CD4-positive, alpha-beta T cell treated with Interleukin-2 at 100 ng/mL for 4 hours (primary cell): ENCODE measurements at places on chromosomes 6 and 20.

- no peak for DNase-seq
Observed at GRCh38 chr20:19958219-19958618, 58.9 kb upstream of the NAA20 start.

GRCh38 chr6:75128878-75129570 is 76.8 kb downstream of the COL12A1 start:
- no peak for DNase-seq

GRCh38 chr20:64049878-64050260 is 430 bp upstream of the SOX18 start:
- no peak for DNase-seq

DNA sequence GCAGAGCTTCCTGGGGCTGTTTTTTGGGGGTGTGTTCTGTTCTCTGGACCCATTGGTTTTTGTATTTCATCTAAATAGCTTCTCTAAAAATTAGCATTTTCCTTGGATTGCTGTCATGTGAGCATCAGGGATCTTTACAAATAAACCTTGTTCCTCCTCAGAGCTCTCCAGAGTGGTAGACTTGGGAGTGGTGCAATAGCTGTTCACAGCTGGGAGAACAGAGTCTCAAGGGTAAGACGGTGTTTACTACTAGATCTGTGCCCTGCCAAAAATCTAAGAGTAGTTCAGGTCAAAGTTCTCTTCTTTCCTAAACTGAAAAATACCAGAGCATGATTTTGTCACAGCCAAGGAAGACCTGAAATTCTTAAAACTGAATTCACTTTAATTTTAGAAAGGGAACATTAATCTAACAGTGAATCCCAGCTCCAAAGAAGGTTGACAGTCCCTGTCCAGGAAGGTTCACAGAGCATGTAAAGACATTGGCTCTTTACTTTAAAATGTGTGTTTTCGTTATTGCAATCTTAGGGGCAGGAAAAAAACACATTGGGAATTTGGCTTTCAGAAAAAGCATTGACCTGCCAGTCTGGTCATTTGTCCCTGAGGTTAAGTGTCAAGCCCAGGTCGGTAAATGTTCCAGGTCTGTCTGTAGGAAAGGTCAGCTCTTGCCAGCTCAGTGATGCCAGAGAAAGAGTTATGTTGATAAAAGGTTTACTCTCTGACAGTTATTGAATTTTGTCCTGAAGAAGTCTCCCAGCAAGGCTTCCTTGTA is 43.3 kb downstream of the VAPB start:
- no peak for DNase-seq

DNA sequence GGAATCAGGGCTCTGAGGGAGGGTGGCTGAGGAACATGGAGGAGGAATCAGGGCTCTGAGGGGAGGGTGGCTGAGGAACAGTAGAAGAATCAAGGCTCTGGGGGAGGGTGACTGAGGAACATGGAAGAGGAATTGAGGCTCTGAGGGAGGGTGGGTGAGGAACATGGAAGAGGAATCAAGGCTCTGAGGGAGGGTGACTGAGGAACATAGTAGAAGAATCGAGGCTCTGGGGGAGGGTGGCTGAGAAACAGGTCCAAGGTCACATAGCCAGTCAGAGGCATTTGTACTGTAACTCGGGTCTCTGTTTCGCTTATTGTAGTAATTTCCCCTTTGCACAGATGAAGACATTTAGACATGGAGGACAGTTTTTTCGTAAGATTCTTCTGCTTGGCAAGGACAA is 164.8 kb downstream of the SOBP start:
- DNase-seq: no peak

GRCh38 chr6:94215552-94215951 is 796.2 kb upstream of the EPHA7 start:
- DNase-seq: no peak

- DNase-seq: no peak
Observed at GRCh38 chr6:6319952-6320811, at the start of gene F13A1. Gene F13A1 (minus strand): TSS chr6:6320662. CDS start chr6:6318664, 1,998 bp downstream.

DNA sequence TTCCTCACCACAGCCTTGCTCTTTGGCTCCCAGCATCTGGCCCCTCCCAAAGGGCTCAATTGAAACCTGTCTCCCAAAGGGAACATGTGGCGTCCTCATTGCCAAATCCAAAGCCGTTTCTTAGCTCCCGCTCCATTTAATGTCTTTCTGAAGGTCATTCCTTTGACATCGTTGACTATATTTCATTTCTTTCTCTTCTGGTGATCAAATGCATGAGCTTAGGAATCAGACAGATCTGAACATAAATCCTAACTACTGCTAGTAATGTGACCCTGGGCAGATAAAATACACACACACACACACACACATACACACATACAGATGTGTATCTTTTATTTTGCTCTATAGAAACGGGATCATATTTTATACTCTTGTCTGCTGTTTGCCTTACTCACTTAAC is 964.7 kb upstream of the FLRT3 start:
- DNase-seq: no peak

- DNase-seq: no peak
Observed at GRCh38 chr20:20658871-20659431, 53.5 kb downstream of the RALGAPA2 start.

- DNase-seq: no peak
Observed at GRCh38 chr6:113847447-113847846, 9.7 kb upstream of the MARCKS start.

- no peak for DNase-seq
Observed at GRCh38 chr6:166008441-166009369, 158.9 kb downstream of the TBXT start.

DNA sequence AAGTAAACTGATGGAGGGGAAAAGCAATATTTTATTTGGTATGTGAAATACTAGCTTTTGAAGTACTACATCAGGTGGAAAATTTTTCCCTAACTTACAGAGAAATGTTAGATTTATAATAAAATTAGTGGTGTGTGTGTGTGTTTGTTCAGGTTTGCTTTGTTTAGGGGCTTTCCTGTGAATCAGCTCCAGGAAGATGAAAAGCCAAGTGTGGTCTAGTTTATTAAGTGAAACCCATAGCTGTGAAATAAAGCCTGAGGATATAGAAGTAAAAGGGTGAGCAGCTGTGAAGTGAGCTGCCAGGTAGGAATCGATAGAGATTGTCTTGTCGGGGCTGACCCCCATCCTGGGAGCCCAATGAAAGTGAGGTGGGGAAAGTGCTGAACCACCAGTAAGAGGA is 347.6 kb upstream of the IMPG1 start:
- DNase-seq: no peak

DNA sequence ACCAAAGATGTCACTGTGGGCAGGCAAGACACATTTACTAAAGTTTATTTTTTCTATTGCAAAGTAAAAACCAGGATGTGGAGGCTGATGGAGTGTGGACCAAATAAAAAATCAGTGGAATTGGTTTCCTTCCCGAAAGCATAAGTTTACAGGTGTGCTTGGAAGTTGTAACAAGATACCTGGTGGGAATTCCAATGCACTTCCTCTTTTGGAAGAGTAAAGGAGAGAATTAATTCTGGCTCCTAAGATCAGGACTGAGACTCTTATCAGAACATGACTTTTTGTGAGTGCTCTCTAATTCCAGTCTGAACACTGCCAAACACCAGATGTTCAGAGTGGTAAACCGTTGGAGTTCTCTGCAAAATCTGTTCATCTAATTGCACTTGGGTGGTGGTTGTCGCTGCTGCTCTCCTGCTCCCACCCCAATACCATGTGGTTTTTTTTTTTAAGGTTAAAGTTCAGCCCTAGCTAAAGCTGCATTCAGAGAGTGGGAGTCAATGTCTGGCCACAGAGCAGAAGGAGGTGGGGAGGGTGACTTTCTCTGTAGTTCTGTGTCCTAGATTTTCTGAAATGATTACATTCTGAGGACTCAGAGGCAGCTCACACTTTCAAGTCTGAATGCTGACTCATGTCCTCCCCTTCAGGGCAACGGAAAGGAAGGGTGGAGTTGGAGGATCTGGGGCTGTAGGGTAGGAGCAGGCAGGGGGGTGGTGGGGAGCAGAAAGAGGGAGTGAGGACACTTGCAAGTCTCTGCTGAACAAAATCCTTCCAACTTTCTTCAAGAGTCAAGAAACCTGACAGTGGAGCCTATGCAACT is 275.8 kb upstream of the PRDM1 start:
- DNase-seq: peak; percentile 66

DNA sequence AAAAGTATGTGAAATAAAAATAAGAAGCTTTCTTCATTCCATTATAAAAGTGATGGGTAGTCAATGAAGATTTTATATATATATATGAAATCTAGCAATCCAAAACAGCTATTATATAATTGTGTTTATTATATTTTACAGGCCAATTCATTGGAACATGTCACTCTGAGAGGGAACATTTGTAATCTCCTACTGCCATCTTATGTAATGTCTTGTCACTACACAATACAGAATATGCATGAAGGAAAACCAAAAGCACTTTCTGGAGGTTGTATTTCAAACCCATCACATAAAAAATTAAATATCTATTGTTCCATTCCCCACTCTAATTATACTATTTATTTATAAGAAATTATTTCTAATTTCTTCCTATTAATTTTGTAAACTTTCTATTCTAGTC is 31.5 kb upstream of the IRAK1BP1 start:
- DNase-seq: no peak

DNA sequence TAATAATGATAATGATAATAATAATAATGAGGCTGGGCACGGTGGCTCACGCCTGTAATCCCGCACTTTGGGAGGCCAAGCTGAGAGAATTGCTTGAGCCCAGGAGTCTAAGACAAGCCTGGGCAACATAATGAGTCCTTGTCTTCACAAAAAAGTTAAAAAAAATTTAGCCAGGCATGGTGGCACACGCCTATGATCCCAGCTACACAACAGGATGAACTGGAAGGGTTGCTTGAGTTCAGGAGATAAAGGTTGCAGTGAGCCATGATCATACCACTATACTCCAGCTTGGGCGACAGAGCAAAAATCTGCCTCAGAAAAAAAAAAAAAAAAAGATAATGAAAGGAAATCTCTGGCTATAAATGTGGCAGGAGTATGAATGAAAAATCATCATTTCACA is 213.4 kb downstream of the HIVEP2 start:
- DNase-seq: no peak

DNA sequence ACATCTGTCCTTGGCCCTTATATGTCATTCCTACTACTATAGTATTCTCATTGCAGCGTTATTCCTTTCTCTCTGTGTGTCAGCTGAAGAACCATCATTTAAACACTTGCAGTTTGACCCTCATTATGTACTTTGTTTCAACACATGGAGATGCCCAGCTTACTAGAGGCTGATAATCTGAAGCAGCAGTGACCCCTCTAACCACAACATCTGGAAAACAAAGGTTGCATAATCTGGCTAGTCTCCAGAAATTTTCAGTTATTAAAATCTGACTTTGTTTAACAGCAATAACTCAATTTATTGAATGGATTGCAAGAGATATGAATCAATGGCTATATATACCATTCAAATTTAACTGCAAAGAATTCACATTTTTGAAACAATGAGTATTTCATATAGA is 6.6 kb upstream of the PHIP start:
- no peak for DNase-seq

GRCh38 chr6:47169785-47170616 is 127.9 kb upstream of the ADGRF1 start:
- DNase-seq: no peak

DNA sequence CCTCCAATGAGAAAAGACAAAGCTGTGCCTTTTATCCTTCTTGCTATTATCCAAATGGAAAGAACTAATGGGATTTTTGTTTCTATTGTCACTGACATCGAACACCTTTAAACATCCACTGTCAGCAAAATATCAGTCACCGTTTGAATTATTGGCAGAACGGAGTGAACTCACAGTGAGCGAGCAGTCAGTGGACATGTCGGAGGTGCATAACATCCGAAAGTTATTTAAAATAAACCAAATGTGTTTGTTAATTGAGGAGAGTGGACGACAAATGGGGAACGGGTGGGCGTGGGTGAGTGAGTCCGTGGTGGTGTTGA is 38.8 kb downstream of the PMEPA1 start:
- DNase-seq: no peak

GRCh38 chr6:11153447-11153846 is 41.9 kb upstream of the ERVFRD-1 start:
- no peak for DNase-seq

GRCh38 chr20:44066645-44067606 is 120.1 kb downstream of the JPH2 start:
- no peak for DNase-seq

DNA sequence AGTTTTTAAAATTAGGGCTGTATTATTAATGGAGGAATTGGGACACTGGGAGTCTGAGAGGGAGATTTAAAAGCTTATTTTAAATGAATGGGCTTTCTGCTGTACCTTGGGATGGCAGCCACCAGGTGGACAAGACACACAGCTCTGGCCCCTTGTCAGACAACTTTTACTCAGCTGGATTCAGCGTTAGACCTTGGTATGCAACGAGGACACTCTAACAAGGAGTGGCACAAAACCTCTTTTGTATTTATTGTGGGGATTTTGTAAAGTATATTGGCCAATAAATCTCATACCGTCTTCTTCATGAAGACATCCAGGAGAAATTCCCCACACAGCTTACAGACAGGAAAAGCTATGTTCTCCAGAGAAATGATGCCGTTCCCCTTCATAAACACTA is 105.7 kb downstream of the LCA5 start:
- DNase-seq: no peak

DNA sequence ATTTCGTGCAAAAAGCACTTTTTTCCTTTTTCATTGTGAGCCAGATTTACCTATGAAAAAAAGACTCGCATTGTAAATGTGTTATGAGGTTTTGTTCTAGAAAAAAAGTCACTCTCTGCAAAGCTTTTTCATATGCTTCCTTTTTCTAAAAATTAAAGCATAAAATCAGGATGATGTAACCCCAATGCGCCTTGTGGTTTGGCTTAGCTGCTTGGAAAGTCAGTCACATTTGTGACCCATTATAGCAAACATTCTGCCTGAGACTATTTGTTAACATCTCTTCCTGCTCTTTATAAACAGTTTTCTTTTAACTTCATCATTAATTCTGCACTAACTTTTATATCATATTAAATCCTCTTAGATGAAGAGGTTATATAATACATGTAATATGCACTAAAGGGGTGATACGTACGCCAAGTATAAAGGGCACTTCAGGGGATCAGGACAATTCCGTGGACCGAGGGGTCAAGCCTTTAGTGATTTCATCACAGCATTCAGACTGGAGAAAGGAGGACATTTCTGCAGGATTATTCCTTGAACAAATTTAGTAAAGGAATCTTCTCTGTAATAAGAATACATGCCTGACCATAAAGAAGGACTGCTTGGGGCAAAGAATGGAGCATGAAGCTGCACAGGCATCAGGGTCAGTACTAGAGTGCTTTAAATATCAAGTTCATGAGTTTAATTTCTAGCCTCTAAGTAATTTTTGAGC is 48.1 kb upstream of the SMLR1 start:
- DNase-seq: no peak
